Ovary (tissue), 10 donors: ENCODE measurements at places on chromosomes 5 and 9. TPM values are rescaled to one million over a fixed set of nuclear protein-coding genes. Genes with fewer than 3 reads are reported as not detected.

- no peaks in the 10 kb centered on the region for H3K4me1 ChIP-seq
- H3K27ac ChIP-seq, result no peak overlapping the region
- H3K27me3 ChIP-seq, result no peaks in the 10 kb centered on the region
- no peaks in the 10 kb centered on the region for H3K36me3 ChIP-seq
- DNase-seq, result no peak
Measured at GRCh38 chr5:38613992-38614836, 57.8 kb upstream of the LIFR start.

- no peak for DNase-seq
- H3K4me3 ChIP-seq, result no peak overlapping the region
- no peaks in the 10 kb centered on the region for H3K27me3 ChIP-seq
Measured at GRCh38 chr9:100937382-100937781, 91.1 kb upstream of the PLPPR1 start.

LCN6 gene
- 59.3 TPM for total RNA-seq

OBP2B gene
- 5.3 TPM for total RNA-seq

- DNase-seq, result no peak
- H3K4me1 ChIP-seq, result no peaks in the 10 kb centered on the region
- H3K27ac ChIP-seq, result no peak overlapping the region
- H3K36me3 ChIP-seq, result no peaks in the 10 kb centered on the region
- H3K27me3 ChIP-seq, result no peaks in the 10 kb centered on the region
Measured at GRCh38 chr9:36029765-36030528, 6.8 kb upstream of the RECK start.

PCDHB2 gene
- 2.2 TPM for total RNA-seq

DNA sequence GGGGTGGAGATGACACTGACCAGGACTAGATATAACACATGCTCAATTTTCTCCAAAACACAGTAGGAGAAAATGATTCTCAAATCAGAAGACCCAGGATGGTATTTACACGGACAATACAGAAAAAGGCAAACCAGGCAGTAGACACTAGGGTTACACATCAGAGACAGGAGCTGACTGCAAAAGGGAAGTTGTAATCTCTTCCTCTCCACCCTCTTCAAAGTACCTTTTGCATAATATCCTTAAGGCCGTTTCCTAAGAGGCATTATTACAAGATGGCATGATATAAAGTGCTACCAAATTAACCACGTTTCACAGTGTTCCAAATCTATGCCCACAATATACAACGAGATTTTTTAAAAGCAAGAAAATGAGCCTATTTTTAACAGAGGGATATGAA, 39.2 kb downstream of the YIPF5 start:
- no peak overlapping the region for H3K4me3 ChIP-seq
- H3K4me1 ChIP-seq, result no peaks in the 10 kb centered on the region
- H3K27ac ChIP-seq, result no peak overlapping the region

DNA sequence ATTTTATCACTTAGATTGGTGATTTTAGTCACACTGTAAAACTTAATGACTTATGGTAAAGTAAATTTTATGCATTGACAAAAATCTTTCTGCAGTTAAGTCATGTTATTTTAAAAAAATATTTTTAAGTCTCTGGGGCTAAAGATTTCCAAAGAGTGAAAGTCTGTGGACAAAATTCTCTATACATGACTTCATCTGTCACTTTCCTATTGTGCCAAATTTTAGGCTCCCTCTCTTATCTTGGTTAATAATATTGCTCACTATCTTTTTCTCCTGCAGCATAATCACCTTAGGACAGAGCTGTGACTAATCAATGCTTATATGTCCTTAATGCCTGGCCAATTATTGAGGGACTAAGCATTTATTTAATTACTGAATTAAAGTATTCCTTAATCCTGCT, 15.2 kb downstream of the LURAP1L start:
- DNase-seq, result no peak
- H3K27ac ChIP-seq, result no peak overlapping the region
- no peaks in the 10 kb centered on the region for H3K4me1 ChIP-seq
- no peaks in the 10 kb centered on the region for H3K27me3 ChIP-seq
- no peak overlapping the region for H3K4me3 ChIP-seq

TPPP gene
- total RNA-seq, result 4.8 TPM

DNA sequence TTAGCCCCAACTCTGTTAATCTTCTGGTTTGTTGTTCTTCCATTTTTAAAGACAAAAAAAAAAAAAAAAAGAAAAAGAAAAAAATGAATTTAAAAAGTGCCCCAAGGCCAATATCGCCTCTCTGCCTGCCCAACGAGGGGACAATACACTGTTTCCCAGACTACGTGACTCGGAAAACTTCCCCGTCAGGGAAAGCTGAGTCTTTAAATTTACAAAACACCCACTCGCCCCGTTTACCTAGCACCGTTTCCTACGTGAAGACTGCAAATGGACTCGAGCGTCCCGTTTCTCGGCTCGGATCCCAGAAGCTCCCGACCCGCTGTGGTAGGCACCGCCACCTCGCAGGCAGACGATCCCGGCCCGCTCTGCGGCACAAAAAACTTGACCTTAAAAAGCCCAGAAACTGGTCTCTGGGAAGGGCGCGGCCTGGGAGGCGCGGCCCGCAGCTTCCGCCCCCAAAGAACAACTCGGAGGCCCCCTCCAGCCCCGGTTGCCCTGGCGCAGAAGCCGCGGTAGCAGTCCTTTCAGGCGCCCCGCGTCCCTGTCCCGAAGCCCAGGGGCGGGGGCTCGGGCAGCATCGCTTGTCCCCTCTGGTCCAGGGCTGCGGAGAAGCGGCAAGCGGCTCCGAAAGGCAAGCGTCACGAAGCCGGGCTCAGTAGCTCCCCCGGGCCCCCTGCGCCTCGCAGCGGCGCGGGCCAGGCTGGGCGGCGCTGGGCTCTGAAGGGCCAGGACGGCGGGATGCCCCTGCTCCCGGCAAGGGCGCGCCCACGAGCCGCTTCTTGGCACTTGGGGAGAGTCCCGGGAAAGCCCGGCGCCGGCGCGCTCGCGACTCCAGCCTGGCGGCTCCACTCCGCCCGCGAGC, at the start of gene GCNT4:
Gene GCNT4, minus strand, starts transcription at position 367 of the 862 bp plus-strand sequence. CDS start 22,521 bp downstream, outside the sequence.
- H3K27me3 ChIP-seq, result no peaks in the 10 kb centered on the region
- H3K36me3 ChIP-seq, result no peaks in the 10 kb centered on the region
- peaks cover 12% of the 10 kb centered on the region for H3K4me1 ChIP-seq
- H3K4me3 ChIP-seq, result peak within 1 kb of the TSS; percentile 65
- DNase-seq, result peak; percentile 39

DNA sequence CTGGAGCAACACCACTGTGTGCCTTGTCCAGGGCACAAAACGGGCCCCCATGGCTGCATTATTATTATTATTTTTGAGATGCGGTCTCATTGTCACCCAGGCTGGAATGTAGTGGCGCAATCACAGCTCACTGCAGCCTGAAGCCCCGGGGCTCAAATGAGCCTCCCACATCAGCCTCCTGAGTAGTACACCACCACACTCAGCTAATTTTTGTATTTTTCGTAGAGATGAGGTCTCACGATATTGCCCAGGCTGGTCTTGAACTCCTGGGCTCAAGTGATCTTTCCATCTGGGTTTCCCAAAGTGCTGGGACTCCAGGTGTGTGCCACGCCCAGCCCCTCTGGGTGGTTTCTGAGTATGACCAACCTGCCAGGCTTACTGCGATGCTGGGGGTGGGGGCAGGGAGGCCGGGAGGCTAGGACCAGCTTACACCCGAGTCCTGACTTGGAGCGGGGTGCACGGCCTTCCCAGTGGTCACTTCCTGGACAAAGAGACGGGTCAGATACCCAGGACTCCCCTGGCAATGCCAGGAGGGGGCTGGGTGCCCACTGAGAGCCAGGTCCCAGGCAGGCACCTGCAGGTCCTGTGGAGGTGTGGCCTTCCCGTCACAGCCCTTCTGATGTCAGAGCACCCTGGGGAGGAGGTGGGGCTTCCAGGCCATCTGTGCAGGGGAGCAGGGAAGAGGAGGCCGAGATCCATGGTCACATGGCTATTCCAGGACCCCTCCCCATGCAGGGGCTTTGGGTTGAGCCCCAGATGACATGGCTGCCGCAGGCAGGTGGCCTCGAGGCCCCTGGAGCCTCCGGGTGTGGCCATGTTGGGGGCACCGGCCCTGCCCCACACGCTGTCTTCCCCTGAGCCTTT, 8.3 kb upstream of the NRARP start:
- no peaks in the 10 kb centered on the region for H3K36me3 ChIP-seq
- no peak overlapping the region for H3K4me3 ChIP-seq
- no peak overlapping the region for H3K27ac ChIP-seq
- peak; percentile 26 for DNase-seq
- peaks cover 5% of the 10 kb centered on the region for H3K27me3 ChIP-seq

GRCh38 chr9:90698871-90699440, 56.3 kb upstream of the DIRAS2 start:
- H3K4me1 ChIP-seq, result no peaks in the 10 kb centered on the region
- H3K4me3 ChIP-seq, result no peak overlapping the region
- H3K27me3 ChIP-seq, result no peaks in the 10 kb centered on the region
- DNase-seq, result no peak

ANKRD18A gene
- 2.2 TPM for total RNA-seq

GRCh38 chr5:16756692-16757091, 139.9 kb upstream of the RETREG1 start:
- H3K4me3 ChIP-seq, result no peak overlapping the region
- no peaks in the 10 kb centered on the region for H3K4me1 ChIP-seq
- no peak for DNase-seq
- H3K36me3 ChIP-seq, result no peaks in the 10 kb centered on the region
- H3K27ac ChIP-seq, result no peak overlapping the region

DNA sequence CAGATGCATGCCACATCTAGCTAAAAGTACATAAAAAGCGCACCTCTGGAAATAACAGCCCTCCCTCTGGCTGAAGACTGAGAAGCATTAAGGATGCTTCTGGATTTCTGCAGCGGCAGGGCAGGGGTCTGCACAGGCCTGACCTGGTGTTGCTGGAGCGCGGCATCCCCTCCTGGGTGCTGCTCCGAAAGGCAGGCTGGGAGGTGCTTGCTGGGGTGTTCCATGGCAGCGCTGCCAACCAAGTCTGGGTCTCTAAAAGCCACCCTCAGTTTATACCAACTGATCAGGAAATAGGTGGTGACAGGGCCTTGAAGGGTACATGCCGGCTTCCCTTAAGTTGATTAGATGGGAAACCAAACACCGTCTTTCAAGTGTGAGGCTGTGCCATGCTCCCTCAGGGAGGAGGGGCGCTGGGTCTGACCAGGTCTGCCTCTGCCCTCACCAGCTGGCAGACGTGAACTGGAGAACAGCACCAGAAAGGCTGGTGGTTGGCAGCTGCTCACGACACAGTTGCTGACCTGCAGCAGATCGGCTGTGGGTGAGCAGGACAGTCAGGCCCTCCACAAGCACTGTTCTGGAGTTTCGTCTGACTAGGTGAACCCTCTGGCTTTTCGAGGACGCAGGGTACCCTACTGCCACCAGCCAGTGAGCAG, 81.6 kb downstream of the DAP start:
- H3K27me3 ChIP-seq, result no peaks in the 10 kb centered on the region
- no peaks in the 10 kb centered on the region for H3K36me3 ChIP-seq
- DNase-seq, result no peak

FBP2 gene
- total RNA-seq, result not detected

- DNase-seq, result no peak
- no peaks in the 10 kb centered on the region for H3K36me3 ChIP-seq
- no peaks in the 10 kb centered on the region for H3K27me3 ChIP-seq
- peaks cover 12% of the 10 kb centered on the region for H3K4me1 ChIP-seq
- no peak overlapping the region for H3K27ac ChIP-seq
Measured at GRCh38 chr5:179749857-179750508, 17.4 kb downstream of the MAML1 start.

GRCh38 chr9:71980266-71981190, 69.1 kb downstream of the C9orf85 start:
- no peaks in the 10 kb centered on the region for H3K36me3 ChIP-seq
- H3K4me1 ChIP-seq, result no peaks in the 10 kb centered on the region
- no peak for DNase-seq
- no peak overlapping the region for H3K4me3 ChIP-seq
- no peaks in the 10 kb centered on the region for H3K27me3 ChIP-seq

- H3K27ac ChIP-seq, result no peak overlapping the region
- no peak overlapping the region for H3K4me3 ChIP-seq
- H3K36me3 ChIP-seq, result no peaks in the 10 kb centered on the region
- peak; percentile 45 for DNase-seq
Measured at GRCh38 chr9:8733131-8733954, 933.8 kb upstream of the DMAC1 start.

GRCh38 chr5:96984506-96985192, 48.8 kb downstream of the LNPEP start:
- H3K4me1 ChIP-seq, result no peaks in the 10 kb centered on the region
- no peaks in the 10 kb centered on the region for H3K36me3 ChIP-seq
- no peak overlapping the region for H3K4me3 ChIP-seq
- H3K27ac ChIP-seq, result no peak overlapping the region

- H3K4me3 ChIP-seq, result no peak overlapping the region
- H3K4me1 ChIP-seq, result peaks cover 31% of the 10 kb centered on the region
- no peak for DNase-seq
- H3K27me3 ChIP-seq, result no peaks in the 10 kb centered on the region
- no peak overlapping the region for H3K27ac ChIP-seq
Measured at GRCh38 chr9:129476821-129477611, 143.9 kb downstream of the C9orf50 start.

DNA sequence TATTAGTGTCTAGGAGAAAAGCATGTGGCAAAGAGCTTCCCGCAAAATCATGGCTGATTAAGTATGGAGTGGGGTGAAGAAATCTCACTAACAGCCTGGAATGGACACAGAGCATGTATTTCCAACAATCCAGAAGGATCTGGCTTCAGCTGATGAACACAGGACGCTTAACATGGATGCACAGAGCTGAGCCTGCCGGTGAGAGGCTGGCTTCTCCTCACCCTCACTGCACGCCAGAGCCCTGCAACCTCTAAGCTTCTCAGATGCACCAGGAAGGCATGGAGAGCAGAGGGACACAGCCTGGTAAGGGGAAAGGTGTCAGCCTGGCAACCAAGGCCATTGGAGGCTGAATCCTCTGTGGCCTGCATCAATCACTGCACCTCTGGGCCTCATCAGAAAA, 298.5 kb downstream of the TRIM32 start:
- H3K4me1 ChIP-seq, result no peaks in the 10 kb centered on the region
- H3K4me3 ChIP-seq, result no peak overlapping the region
- no peaks in the 10 kb centered on the region for H3K27me3 ChIP-seq
- DNase-seq, result no peak

DNA sequence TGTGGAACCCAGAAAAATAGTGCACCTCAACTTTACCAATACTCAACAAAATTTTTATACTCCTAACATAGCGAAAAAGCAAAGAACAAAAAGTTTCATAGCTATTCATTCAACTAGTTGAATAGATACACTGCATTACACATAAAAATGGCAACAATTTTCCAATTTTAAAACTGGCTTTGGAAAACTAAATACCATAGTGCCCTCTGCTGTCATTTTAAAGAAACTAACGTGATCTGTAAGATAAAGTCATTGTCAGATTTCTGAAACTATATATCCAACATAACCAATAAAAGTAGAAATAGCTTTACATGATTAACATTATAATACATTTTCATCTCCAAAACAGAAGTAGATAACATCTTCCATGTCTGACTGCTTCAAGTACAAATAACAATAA, 31.6 kb downstream of the DTWD2 start:
- no peaks in the 10 kb centered on the region for H3K36me3 ChIP-seq
- H3K27me3 ChIP-seq, result no peaks in the 10 kb centered on the region
- H3K27ac ChIP-seq, result no peak overlapping the region
- no peak overlapping the region for H3K4me3 ChIP-seq
- no peak for DNase-seq
- no peaks in the 10 kb centered on the region for H3K4me1 ChIP-seq
